ENCODE measurements at places on chromosomes 2 and 18.

GRCh38 chr2:229126066-229126465 is 145.0 kb downstream of the PID1 start:
- DNase-seq: no peak

GRCh38 chr2:27929916-27930486 is 39.5 kb downstream of the BABAM2 start:
- DNase-seq: no peak

GRCh38 chr2:240819858-240820606 is at the start of gene KIF1A:
Gene KIF1A (minus strand): TSS chr2:240820219. CDS start chr2:240797752, 22,467 bp downstream.
- no peak for DNase-seq

DNA sequence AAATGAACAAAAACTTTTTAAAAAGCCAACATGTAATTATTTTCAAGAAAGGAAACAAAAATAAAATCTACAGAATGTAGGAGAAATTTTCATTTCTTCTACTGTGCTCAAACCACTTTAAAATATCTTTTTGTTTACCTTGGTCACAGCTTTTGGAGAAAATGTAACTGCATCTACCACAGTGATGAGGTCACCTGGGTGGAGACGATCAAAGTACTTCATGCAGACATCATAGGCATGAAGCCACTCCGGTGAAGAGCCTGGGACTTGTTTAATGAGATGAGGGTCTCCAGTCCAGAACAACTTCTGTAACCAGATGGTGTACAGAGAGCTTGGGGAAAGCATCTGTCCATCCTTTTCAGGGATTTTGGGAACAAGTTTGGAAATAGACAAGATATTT is 285.8 kb downstream of the NBAS start:
- no peak for DNase-seq

- no peak for DNase-seq
These were observed 5.4 kb downstream of the B3GNT2 start for GRCh38 chr2:62201307-62201706.

- DNase-seq: no peak
These were observed 11.1 kb downstream of the SCN3A start for GRCh38 chr2:165192729-165193128.

DNA sequence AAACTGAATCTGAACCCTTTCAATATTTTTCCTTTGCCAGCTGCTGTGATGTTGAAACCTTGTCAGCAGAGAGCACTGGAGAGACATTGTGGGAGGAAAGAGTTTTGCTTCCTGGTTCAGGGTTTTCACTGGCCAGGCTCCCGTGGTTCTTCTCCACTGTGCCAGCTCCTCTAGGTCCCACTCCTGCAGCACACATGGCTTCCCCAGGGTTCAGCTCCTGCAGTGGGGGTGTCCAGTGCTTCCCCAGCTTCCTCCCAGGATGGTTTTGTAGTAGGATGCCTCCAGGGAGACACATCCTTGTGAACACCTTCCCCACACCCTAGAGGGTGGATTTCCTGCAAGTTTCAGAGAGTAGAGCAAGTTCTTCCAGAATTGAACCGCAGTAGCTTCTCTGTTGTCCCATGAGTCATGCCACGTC is 24.0 kb upstream of the SULT1C3 start:
- no peak for DNase-seq

- DNase-seq: no peak
These were observed 215.1 kb upstream of the KLHL29 start for GRCh38 chr2:23169896-23170295.

DNA sequence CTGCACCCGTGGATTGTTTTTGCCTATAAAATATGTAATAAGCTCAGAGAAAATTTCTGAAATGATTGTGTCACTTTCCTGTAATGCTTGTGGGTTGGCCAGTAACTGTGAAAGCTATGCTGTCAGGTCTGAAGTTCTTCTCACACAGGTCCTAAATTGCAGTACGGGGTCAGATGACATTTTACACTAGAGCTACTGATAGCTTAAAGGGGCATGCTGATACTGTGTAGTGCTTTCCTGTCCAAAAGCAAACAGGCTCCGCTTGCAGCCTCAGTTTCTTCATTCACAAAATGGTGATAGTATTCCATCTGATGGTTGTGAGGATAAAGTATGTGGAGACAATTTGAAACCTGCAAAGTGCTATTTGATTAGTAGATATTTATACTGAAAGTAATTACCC is 7.6 kb upstream of the FARSB start:
- DNase-seq: no peak

DNA sequence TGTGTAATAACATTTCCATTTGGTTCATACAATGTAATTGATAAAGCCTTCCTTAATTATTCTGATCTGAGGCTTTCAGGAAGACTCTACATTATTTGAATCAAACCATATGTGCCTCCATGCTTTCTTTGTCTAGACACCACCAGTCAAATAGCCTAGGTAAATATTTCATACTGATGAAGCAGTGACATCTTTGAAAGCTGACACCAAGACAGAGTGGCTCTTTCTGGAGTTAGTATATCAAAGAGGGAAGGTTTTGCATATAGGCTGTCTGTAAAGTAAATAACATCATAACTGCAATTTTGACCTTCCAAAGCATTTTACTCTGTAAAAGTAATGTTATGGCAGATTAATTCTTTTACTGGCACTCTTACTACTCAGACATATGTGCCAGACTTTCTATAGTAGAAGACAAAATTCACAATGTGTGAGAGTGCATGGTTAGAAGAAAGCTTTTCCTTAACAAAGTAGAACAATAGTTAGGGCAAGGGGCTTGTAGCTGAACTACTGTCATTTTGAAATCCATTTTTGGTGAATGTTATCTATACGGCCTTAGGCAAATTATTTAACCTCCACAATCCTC is 177.3 kb downstream of the ERBB4 start:
- DNase-seq: no peak

DNA sequence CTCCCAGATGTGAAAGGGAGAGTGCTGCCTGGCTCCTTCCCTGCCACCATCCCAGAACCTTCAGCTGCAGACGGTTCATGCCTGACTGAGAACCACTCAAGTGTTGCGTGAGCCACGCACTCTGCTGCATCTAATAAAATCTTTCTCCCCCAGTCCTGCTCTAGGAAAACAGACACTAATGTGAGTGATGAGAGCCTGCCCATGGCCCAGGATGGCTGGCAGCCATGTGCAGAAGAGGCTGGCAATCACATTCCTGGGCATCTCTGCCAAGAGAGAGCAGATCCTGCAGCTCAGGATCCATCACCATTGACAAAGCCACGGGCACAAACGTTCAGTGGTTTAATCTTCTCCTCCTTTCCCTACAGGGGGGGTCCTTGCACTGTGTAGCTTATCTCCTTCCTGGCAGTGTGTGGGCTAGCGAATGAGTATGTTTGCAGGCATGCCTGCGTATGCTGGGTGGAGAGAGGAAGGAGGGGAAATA is 477.5 kb downstream of the SLC4A3 start:
- no peak for DNase-seq

DNA sequence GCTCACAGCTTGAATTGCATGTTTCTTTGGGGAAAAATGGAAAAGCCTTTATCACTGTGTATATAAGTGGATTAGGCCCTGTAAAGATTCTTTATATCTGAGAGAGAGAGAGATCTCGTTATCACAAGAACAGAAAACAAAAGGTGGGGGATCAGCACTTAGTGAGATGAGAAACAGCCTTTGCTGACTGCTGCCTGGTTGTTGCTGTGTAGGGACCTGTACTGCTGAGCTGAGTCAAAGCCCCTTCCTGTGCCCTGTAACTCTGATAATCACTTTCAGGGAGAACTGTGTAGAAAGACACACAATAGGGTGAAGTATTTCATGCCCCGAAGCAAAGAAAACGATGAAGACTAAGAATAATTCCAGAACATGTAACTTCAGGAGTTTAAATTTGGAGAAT is 30.6 kb upstream of the FAM237A start:
- no peak for DNase-seq

DNA sequence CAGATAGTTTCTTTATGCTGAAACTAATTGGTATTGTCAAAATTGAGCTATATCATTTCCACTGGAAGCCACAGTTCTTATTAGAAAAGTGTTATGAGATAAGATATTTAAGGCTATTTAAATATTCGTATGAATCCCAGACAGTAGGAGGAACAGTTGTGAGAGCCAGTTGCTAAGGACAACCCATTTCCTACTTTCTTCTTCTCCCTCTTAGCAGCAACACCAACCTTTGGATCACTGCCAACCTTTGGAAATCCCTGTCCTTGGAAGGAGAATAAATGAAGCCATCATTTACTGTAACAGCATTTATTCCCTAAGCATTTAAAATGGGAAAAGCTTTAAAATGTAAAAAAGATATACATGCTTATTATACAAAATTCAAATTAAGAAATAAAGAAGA is 85.8 kb downstream of the PLCL1 start:
- no peak for DNase-seq

- DNase-seq: no peak
These were observed 24.0 kb downstream of the SPATS2L start for GRCh38 chr2:200330351-200331060.

DNA sequence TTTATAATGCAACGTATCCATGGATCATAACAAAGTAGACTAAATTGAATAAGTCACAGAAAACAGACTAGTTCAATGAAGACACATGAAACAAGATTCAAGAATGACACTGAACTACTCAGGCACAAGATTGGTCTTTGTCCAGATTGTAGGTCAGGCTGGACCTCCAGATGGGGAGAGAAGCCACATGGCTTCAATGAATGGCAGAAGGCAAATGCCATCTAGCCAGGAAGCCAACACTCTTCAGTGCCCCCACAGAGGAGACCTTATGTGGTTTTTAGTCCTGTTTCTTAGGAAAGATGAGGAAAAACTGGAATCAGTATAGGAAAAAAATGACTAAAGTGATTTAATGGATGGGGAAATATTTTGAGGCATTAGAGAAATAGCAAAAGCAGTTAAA is 43.1 kb downstream of the BOD1L2 start:
- no peak for DNase-seq

DNA sequence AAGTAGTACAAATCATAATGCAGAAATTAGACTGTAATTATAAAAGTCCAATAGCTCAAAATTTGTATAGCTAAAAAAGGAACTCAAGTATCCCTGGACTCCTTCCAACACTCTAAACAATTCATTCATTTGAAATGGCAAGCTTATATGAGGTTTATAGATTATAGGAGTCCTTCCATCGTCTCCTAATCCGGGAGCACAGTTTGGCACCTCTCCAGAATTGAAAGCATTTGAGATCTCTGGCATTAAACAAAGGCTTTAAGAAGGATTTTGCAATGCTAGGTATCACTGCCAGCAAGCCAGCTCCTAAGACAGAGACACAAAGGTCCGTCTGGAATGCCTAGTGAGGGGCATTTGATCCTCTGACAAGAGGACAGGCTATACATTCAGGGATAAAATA is 90.9 kb downstream of the ACVR1 start:
- DNase-seq: no peak

GRCh38 chr2:210195101-210195852 is 24.1 kb upstream of the KANSL1L start:
- DNase-seq: no peak

- no peak for DNase-seq
These were observed 27.1 kb downstream of the PCARE start for GRCh38 chr2:29047083-29047845.

GRCh38 chr18:50558157-50558556 is 1.7 kb upstream of the MAPK4 start:
- DNase-seq: no peak

GRCh38 chr18:63365876-63366212 is 1.2 kb downstream of the KDSR start:
- no peak for DNase-seq

GRCh38 chr18:74546751-74547530 is 12.6 kb downstream of the CNDP1 start:
- DNase-seq: no peak

DNA sequence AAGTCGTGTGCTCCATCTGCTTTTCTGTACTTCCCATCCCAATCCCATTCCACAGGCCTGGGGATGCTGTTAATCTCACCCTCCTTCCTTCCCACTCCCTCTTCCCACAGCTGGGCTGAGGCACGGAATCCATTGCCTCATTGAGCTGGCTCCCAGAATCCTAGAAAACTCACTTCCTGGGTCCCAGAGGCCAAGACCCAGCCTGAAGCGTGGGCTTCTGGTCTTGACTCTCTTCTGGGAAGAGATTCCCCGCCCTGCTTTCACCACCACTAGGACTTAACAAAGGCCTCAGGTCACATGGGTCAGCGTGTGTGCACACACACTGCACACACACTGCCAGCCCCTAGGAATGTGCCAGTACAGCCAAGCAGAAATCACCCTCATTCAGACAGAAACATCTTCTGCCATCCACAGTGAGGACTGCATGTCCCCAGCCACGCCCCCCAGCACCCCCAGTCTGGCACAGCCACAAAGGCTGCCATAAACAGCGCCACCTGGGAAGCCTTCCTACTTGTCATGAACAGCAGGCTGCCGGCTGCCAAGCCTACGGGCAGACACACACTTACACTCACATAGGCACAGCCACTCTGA is 165.8 kb downstream of the TNS1 start:
- no peak for DNase-seq

DNA sequence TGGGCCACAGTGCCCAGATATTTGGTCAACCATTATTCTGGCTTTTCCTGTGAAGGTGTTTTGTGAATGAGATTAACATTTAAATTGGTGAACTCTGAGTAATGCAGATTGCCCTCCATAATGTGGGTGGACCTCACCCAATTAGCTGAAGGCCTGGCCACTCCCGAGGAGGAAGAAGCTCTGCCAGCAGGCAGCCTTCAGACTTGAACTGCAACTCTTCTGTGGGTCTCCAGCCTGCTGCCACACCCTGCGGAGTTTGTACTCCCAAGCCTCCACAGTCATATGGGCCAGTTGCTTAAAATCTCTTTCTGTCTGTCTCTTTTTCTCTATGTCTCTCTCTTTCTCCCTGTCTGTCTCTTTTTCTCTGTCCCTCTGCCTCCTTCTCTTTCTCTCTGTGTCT is 262.7 kb downstream of the MYCN start:
- no peak for DNase-seq

GRCh38 chr2:118047380-118047826 is 33.5 kb upstream of the CCDC93 start:
- DNase-seq: no peak

GRCh38 chr2:191312662-191313061 is 67.5 kb downstream of the MYO1B start:
- no peak for DNase-seq

DNA sequence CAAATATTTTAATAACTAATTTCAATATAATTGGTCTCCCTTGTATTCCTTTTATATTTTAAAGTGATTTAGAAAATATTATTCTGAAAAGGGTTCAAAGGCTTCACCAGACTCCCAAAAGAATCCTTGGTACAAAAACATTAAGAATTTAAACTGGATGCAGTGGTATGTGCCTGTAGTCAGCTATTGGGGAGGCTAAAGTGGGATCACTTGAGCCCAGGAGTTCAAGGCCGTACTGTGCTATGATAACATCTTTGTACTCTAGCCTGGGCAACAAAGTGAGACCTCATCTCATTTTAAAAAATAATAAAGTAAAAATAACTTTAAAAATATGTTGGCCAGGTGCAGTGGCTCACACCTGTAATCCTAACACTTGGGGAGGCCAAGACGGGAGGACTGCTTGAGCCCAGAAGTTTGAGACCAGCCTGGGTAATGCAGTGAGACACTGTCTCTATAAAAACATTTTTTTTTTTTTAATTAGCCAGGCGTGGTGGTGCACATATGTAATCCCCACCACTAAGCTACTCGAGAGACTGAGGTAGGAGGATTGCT is 14.7 kb downstream of the NCL start:
- DNase-seq: no peak

GRCh38 chr2:214465363-214466146 is 54.7 kb downstream of the VWC2L start:
- DNase-seq: no peak

- no peak for DNase-seq
These were observed 66.3 kb downstream of the LIPG start for GRCh38 chr18:49628119-49628518.

- no peak for DNase-seq
These were observed 512.5 kb downstream of the RNF144A start for GRCh38 chr2:7429733-7430132.

- DNase-seq: peak; percentile 88
These were observed 92.8 kb upstream of the OTOS start for GRCh38 chr2:240232961-240233884.
